ENCODE measurements at places on chromosomes 16 and 17.
A peak's percentile ranks its signal among the peaks of the same experiment; 100 is the strongest.

GRCh38 chr16:11848842-11849241 is 2.5 kb downstream of the RSL1D1 start:
- DNase-seq = no peak

GRCh38 chr17:13204607-13205237 is 186.9 kb upstream of the ELAC2 start:
- DNase-seq = no peak

DNA sequence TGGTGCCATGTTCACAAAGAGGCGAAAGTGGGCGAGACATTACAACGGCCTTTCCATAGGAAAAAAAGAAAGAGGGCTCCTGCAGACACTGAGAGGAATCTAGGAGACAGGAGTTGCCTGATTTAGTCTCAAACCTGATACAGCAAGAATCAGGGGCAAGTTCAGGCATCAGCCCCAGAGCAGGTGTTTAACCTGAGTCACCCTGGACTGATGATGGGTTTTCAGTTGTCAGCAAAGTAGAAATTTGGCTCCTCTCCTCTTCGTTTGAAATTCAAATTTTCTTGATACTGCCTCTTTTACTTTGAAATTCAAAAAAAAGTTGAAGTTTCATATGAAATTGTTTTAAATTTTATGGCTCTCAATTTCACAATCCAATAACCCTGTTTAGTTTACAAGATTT is 189.5 kb downstream of the ABCC12 start:
- DNase-seq = no peak

GRCh38 chr16:83956336-83957289 is 3.6 kb downstream of the OSGIN1 start:
- DNase-seq = peak; percentile 47

- DNase-seq = no peak
These were observed at the start of gene CTF1 for GRCh38 chr16:30896261-30896888. CTF1 (plus strand) TSS chr16:30896614; CDS start chr16:30896644, 30 bp downstream.

DNA sequence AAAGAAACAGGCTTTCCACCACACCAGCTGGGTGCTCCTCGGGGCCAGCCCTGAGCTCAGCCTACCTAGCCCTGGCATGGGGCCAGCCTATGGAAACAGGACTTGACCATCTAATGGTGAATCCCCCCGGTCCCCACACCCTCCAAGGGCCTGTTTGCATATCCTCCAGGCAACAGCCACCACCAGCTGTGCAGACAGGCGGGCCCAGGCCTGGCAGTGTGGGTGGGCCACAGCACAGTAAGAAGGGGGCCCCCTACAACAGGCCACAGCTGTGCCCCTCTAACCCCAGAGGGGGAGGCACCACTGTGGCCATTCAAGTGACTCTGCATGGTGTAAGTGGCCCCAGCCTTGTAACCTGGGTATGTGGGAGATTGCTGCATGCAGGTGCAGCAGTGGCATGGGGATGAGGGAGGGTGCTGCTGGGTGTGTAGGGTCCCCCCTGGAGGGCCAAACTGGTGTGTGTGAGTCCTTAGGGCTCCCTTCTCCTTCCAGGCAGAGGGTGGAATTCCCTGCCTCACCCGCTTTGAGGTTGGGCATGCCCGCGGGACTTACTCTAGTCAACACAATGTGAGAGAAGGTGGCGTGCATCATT is 148.2 kb downstream of the C16orf78 start:
- DNase-seq = no peak

GRCh38 chr16:2963723-2964474 is at the start of gene KREMEN2:
KREMEN2 (plus strand) TSS chr16:2964275; CDS start chr16:2964521, 246 bp downstream.
- no peak for DNase-seq

DNA sequence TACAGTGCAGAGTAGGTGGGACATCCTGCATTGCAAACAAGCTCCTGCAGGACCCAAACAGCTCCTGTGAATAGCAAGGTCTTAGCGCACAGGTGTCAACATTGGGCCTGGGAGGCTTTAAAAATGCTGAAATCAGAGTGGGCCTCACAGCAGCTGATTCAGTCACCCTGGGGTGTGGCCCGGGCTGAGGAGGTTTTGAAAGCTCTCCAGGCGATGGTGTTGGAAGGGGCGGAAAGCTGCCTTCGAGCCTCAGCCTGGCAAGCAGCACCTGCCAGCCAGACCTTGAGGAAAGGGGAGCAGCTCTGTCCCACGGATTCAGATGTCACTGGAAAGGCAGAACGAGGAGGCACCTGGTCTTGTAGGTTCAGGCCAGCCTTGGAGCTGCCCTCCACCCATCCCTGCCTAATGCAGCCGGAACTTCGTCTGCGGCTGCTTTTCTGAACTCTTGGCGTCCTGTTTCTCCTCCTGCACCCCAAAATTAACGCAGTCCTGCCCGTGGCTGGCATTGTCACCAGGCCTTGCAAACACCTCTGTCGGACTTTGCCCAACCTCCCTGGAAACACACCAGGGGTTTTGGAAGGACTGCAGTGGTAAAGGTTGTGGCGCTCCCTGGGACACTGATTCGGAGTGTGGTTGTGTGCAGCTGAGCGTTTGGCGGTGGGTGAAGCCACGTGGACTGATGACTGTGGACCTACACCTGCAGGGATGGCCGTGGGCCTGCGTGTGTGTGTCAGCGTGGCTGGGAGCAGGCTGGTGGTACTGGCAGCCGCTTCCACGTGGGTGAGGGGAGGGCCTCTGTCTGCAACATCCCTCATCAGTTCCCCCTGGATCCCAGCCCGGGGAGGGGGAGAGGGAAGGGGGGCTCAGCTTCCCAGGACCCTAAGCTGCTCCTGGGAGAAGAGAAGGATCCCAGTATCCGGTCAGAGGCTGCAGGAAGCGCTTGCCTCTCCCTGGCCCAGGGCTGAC is 3.4 kb downstream of the NECAB2 start:
- no peak for DNase-seq

DNA sequence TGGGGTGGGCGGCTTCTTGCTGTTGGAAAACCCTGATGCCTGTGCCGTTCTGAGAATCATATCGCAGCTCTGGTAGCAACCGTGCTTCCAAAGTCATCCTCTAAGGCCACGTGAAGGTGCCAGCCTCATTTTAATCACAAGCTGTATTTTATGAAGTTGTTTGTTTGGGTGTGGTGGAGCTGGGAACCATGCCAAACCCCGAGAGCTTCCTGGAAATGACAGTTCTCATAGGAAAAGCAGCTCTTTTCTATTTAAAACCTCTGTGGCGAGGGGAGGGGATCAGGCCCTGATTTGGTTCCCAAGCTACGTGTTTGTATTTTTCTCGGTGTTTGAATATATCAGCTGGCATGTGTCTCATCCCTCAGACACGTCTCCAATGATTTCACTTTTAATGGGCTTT is 21.7 kb downstream of the KNOP1 start:
- peak; percentile 4 for DNase-seq
